ENCODE measurements at places on chromosomes 5 and 9.

GRCh38 chr5:77955577-77955976 is 179.4 kb upstream of the TBCA start:
- no peak for DNase-seq

DNA sequence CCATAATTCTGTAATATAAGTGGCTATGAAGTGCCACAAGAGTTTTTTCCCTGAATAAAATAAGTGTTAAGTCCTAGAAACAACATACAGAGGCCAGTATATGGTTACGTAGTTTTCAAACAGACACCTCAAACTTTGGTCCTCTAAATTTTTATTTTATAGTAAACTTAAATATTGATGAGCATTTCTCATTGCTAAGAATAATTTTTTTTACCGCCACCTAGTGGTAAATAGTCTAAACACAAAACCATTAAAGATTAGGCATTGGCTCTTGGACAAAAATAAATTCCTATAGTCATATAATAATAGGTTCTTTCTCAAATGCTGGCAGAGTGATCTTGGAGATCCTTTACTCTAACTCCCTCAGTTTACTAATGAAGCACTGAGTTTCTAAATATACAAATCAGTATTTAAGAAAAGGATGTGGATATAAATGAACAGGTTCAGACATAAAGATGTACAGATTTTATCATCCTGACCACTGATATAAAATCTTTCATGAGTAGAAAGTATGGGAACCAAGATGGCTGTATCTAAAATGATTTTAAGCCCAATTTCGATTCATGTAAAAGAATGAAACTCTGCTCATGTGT is 136.2 kb downstream of the FANCC start:
- DNase-seq, result no peak

- no peak for DNase-seq
Measured at GRCh38 chr9:119074017-119074416, 295.2 kb downstream of the BRINP1 start.

DNA sequence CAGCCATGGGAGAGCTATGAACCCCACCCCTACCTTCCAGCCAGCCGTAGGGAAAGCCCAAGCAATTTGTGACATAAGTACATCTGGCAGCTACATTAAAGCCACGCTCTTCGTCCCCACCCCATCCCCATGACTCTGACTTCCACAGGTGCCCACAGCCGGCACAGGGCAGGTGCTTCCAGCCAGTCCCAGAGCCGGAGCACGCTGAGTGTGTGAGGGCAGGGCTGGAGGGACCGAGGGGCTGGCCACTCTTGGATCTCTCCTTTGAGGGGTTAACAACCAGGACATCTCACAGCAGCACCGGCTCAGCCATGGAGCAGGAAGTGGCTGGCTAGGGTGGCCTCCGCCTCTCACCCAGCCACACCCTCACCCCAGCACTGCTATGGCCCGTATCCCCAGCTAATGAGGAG is 2.4 kb upstream of the FAM78A start:
- no peak for DNase-seq

DNA sequence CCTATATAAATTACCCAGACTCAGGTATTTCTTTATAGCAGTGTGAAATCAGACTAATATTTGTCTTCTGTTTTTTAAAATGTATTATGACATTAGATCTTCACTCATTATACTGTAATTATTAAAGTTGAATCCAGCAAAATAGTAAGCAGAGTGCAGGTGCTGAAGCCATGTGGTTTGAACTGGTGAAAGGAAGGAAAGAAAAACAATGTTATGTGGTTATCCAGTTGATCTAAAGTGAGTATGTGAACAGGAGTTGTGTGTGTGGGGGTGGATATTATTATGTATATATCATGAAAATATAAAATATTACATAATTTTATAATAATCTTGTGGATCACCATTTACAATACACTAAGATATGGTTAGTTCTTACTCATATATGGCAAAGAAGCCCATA is 593.7 kb downstream of the SEMA5A start:
- no peak for DNase-seq

- DNase-seq, result no peak
Measured at GRCh38 chr5:178612299-178612698, 14.6 kb downstream of the CLK4 start.

- no peak for DNase-seq
Measured at GRCh38 chr5:169970339-169970738, 10.0 kb downstream of the INSYN2B start.

- no peak for DNase-seq
Measured at GRCh38 chr9:25702536-25702935, 24.3 kb upstream of the TUSC1 start.

DNA sequence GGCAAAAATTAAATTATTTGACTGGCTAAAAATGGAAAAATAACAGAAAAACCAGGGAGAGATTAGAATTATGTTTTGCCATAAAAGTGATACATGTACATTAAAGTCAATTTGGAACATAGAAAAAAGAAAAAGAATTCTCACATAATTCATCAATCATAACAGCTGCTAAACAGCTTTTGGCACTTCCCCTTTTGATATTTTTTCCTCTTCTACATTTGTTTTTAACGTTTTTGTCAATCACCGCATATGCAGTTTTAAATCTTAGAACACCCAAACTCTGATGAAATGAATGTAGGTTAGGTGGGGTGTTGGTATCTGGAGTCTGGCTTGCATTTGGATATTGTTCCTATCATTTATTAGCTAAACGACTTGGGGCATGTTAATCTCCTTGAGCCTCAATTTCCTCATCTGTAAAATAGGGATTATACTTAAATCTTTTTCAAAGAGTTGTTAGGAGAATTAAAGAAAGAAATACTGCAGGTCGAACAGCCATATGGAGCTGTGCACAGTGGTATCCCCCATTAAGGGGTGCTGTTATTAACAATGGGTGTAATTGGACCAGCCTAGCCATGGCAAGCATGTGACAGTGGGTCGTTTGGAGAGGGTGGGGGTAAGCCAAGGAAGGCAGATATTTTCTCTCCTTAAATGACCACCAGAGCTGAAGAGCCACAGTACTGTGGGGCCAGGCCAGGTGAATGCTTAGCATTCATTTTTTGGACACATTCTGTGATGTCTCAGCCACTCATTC is 22.6 kb downstream of the NPR3 start:
- DNase-seq, result no peak

DNA sequence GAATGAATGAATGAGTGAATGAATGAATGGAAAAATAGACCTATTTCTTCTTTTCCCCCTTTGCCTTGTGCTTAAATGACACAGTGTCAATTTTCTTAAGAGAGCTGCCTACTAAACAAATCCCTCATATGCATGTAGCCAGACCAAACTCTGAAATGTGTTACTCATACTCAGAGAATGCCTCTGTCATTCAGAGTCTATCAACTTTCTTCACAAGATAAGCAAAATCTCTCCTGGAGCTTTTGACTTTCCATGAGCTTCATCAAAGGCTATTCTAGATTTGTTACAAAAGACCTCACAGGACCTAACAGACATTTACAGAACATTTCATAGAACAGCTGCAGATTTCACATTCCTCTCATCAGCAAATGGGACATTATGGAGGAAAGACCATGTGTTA is 275.7 kb upstream of the MSX2 start:
- DNase-seq, result no peak

DNA sequence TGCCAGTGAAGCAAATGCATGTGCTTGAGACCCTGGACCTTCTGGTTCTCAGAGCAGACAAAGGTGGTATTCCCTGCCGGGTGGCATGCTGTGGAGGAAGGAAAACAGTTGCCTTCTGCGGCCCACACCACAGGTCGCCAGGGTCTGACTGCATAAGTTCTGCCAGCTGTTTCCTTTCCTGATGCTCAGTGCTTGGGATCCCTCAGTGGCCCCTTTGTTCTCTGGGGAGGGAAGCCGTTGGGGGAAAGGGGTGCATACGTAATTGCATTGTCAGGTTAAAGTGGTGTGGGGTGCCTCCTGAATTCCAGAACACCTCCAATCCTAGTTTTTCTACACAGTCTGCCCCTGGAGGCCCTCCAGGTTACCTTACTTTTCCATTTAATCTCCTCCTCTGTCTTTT is 43.1 kb upstream of the SLC2A8 start:
- no peak for DNase-seq

GRCh38 chr5:126433701-126434100 is 10.5 kb downstream of the GRAMD2B start:
- no peak for DNase-seq

DNA sequence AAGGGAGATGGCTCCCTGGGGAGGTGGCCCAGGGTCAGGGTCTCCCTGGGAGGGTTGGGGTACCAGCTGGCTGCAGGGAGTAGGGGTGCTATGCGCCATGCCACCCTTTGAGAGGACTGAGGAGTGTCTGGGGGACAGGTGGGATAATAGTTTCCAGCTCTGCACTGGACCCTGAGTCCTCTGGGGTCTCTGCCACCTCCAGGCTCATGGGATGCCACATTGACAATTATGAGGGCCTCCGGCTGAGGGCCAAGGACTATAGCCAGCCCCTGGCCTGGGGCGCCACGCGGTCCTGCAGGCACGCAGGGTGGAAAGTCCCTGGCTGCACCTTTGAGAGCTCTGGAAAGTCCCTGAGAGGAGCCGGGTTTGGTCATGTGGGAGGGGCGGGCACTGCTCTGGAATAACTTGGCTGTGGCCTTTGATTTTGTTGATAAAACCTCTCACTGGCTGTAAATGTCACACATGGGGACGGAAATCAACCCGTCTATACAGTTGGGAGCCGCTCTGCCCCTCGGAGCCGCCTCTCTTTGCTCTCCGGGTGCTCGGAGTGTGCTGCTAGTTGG is 16.0 kb downstream of the TRAF2 start:
- peak; percentile 54 for DNase-seq
